ENCODE measurements at places on chromosomes 3 and 15.

GRCh38 chr3:61192222-61192621, 59.0 kb downstream of the FHIT start:
- no peak for DNase-seq

DNA sequence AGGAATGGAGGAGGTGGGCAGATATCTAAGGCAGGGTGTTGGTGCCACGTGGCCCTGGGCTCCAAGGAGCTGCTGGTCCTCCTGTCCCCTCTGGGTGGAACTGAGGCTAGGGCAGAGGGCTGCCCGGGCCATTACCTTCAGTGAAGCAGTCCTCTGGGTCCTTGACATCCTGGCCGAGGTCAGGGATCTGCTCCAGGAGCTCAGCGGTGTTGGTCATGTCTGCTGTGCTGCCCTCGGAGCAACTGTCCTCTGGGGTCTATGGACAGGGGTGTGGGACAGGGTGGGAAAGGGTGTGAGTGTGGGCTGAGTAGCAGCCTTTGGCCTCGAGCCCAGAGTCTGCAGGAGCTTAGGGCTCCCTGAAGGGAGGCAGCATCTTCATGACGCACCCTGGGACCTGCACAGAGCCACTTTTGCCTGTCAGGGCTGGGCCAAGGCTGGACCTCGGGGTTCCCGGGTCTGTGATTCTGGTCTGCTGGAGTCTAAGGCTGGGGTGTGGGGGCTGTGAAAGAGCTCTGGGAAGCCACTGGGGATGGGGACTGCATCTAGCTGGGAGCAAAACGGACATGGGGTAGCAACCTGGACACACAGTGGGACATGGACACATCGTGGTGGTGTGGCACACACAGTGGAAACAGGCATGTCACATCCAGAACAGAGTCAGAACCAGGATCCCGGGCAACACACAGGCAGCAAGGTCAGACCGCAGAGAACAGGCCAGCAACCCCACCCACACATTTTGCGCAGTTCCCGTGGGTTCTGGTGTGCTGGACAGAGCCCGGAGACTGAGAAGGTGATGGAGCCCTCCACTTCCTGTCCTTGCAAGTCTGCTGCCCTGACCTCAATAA, 72.7 kb downstream of the SCN5A start:
- no peak for DNase-seq

DNA sequence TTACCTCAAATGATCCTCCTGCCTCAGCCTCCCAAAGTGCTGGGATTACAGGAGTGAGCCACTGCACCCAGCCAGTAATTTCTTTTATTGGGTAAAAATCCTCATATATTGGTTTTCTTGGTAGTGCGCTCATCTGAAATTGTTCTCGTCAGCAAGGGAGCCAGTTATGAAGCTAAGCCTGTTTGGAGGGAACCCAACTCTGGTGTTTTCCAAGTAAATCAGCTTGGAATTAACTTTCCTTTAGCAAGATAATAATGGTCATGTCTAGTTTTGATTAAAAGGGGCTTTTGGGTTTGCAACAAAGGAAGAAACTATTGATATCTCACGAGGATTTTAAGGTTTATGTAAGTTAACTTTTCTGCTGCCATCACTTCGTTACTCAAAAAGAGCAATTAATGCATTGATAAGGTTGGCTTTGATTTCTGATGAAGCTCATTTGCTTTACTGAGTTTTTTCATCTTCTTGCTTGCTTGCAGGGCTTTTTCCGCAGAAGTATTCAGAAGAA, 72.7 kb downstream of the RARB start:
- no peak for DNase-seq

- DNase-seq = no peak
These were observed 15.8 kb downstream of the SPTSSB start for GRCh38 chr3:161355508-161355907.

DNA sequence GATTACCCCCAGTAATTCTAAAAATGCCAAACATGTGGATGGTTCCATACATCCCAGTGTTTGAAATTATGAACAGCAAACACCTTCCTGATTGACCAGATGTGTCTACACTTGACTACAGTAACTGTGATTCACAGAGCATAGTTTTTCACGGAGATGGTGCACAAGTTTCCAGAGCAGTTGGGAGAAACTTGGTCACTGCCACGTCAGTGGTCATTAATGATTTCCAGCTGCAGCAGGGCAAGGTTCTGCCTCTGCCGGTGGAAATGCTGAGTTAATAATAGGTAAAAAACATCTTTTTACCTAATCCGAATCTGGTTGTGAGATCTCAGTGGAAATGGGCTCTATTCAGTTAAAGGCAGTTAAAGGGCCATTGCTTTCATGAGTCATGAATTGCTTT, 154.1 kb upstream of the FEZF2 start:
- no peak for DNase-seq

DNA sequence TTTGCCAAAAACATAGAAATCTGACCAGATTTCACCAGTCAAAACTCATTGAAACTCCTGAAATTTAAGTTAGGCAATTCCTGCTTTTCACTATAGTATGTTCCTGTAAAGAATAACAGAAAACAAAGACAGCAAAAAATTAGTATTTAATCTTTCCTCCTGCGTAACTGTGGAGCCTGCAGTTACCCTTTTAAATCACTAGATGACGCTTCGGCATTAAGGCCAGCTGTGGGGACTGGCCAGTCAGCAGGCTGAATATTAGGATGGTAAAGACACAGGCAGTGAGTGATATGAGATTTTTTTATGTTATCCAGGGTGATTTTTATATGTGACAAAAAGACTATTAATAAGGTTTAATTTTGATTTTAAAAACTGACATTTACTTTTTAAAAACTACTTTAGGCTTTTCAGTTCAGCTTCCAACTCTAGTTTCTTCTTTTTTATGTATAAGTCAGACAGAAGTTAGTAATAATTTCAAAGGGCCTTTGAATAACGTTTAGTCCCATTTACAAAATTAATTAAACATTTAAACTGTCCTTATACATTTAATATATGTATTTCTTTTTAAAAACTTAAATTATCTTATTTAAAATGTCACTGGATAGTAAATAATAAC, 165.1 kb downstream of the PPM1L start:
- peak; percentile 61 for DNase-seq

- no peak for DNase-seq
These were observed 218.4 kb downstream of the ABHD5 start for GRCh38 chr3:43909149-43909548.

DNA sequence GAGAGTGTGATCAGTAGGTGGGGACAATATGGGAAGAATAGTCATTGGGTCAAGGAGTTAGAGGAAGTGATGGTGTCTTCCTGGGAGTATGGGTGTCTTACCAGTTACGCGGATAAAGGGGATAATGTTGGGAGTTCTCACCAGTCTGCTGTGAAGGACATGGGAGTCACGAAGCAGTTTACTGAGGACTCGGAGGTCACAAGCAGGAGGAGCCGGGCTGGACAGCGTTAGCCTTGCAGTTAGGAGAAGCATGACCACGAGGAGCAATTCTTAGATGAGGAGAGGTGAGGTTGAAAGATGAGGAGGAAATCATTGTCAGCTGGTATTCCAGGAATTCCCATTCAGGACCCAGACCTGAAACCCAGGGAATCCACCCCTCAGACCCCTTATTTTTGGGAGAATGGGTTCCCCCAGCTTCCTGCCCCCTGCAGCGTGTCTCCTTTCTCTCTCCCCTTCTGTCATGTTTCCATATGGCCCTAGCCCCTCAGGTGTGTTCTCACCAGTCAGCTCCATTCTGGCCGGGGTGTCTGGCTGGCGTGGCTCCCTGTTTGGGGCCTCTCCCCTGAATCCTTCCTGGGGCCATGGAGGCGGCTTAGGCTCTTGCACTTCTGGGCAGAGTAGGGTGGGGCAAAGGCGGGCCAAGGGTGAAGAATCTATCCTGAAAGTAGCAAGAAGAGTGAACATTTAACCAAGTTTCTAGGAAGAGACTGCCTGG, 2.1 kb downstream of the THPO start:
- no peak for DNase-seq

GRCh38 chr3:52350416-52350815, 34.3 kb downstream of the DNAH1 start:
- DNase-seq = no peak

GRCh38 chr3:64070704-64071103, 47.4 kb upstream of the PSMD6 start:
- no peak for DNase-seq

DNA sequence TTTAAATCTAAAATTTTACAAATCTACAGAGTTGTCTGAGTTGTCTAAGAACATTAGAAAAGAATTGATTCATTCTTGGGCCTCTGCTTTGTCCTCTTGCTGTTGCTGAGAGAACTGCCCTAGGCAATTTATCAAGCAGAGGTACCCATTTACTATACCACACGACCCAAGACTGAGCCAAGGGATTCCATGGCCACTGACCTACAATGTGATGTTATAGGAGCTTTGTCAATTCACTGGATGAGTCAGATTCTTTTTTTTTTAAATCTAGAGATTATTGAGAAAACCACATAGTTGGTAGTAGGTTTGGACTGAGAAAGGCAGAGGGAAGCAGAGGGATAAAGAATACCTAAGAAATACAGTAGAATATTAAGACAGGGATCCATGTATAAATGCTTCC, 55.3 kb downstream of the TRAT1 start:
- no peak for DNase-seq

- peak; percentile 11 for DNase-seq
These were observed 54.2 kb downstream of the NEK10 start for GRCh38 chr3:27315003-27315402.

DNA sequence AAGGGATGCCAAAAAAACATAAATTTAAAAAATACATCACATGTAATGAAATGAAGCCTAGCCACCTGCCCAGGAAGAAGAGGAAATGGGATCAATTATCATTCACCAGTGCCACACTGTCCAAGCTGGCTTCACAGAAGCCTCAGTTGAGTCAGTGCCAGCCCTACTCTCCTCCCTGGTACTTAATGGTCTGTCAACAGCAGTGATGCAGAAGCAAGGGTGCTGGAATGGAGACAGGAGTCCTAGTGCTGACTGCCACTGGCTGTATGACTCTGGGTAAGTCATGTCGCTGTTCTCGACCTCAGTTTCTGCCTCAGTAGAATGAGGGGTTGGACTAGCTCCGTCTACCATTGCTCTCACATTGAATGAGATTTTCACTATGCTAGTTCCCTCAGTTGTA, 78.5 kb upstream of the LARS2 start:
- no peak for DNase-seq

DNA sequence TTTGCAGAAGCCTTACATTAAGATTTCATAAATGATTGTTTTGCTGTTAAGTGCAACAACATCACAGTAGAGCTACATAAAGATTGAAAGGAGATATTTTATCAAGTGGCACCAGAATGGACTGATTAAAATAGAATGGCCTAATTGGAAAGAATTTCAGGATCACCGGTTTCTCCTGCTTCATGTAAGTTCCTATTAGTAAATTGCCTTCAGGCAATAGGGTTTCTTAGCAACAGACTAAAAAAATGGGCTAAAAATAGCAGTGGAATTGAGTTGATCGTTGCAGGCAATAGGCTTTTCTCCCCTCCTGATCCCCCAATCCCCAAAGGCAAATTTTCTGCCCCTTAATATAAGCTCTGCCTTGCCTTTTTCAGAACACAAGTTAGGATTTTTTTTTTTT, 917 bp downstream of the LNP1 start:
- peak; percentile 25 for DNase-seq

DNA sequence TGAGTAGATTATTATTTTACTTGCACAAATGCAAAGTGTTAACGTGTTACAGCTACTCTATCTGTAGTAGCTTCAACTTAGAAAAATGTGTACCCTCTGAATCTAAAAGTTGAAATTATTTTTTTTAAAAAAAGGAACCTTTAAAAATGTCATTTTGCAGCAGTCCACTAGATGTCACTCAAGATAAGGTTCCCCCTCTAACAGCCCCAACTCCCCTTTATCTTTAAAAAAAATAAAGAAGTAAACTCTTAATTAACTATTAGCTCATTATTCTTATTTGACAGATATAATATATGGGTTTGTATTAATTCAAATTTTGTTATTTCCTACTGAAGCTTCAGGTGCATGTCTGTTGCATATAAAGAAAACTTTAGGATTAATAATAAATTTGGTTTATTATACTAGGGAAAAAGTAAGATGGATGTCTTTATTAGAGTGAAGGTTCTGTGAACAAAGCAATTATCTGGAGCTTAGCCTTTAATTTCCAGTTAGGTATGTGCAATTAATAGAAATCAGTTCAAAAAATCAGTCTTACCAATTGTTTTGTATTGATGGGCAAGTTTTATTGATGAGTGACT, 288.5 kb downstream of the VGLL3 start:
- peak; percentile 13 for DNase-seq

DNA sequence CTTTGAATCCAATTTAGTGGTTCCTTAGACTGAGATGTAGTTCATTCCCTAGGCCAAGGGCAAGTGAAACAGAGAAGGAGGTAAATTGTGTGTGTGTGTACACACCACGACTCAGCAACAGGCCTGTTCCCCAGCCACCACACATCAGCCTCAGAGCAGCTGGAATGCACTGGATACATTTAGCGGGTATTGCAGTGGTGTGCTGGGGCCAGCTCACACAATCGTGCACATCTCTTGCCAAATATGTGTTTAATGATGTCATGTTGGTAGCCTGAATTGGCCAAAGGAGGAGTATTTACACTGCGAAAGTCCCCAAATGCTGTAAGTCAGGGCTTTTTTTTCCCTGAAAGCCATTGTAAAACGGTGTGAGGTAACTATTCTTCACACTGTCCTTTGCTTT, 82.3 kb downstream of the RBPMS2 start:
- DNase-seq = peak; percentile 98

- no peak for DNase-seq
These were observed 414.9 kb downstream of the NAALADL2 start for GRCh38 chr3:175274056-175274455.

- DNase-seq = no peak
These were observed 47.7 kb downstream of the MGLL start for GRCh38 chr3:127774647-127775046.

DNA sequence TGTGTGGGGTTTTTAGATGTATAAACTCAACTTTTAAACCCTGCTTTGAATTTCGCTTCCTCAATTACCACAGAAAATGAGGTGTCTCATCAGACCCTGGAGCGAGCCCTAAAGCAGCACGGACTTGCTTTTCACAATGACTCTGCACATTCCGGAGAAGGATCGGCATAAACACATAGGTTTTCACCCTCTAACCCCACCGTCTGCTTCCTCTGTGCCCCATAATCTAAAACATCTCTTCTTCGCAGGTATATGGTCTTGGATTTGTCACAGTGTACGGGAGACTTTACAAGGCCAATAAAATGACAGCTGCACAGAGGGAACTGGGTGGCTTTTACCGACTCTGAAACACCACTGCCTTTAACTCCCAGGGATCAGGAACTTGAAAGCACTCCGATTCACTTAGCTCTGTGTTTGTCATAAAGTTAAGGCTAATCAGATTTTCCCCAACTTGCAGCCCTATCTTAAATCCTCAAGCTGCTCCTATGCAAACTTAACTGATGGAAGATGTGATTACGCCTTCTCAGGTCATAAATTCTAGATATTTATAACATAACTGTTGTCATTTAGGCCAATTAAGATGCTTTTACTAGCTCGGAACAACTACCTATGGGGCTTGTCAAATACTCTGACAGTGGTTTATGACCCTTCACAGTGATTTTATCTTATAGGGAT, 133.4 kb upstream of the WNT5A start:
- DNase-seq = peak; percentile 80

DNA sequence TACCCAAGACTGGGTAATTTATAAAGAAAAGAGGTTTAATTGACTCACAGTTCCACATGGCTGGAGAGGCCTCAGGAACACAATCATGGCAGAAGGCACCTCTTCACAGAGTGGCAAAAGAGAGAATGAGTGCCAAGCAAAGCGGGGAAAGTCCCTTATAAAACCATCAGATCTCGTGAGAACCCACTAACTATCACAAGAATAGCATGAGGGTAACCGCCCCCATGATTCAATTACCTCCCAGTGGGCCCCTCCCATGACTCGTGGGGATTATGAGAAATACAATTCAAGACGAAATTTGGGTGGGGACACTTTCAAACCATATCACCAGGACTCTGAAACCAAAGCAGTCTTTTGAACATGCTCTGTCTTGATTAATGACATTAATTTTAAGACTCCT, 7.0 kb downstream of the RTP3 start:
- DNase-seq = peak; percentile 49

Measured in suppressor macrophage treated with lipopolysaccharide for 1 hour (primary cell).